ENCODE measurements at places on chromosomes 7 and 10.

DNA sequence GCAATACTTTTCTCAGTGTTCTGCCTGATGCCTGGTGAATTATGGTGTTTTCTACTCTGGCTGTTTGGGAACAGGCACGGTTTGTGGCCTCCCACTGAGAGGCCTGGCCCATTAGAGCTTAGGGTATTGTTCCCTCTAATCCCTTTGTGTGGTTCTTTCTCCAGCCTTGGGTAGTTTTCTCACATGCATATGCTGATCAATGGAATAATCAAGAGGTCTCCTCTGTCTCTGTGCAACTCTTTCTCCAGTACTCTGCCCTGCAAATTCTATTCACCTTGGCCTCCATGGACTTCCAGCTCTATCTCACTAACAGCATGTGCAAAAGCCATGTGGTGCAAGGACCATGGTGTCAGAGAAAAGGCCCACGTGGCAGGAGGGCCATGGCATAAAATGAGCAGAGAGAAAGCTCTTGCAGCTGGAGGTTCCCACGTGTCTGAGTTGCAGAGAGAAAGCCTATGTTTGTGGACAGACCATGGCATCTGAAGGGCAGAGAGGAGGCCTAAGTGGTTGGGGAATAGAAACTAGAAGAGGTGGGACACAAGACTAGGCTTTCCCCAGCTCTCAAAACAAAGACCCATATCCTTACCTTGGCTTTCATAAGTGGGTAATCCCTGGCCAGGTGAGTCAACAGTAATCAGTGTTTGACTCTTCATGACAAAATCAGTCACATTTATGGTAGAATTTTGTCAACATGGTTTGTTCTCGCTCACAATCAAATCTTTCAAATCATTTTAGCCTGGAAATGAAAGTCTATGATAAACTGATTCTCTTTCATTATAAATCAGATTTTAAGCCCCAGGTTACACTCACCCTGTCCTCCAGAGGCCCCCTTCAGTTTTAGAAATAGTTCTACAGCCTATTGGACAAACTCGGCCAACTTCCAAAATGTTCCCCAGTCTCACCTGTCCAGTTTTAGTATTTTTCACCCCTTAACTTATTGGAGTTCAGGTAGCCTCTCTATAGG is 17.3 kb downstream of the OPALIN start:
- no peak for DNase-seq

DNA sequence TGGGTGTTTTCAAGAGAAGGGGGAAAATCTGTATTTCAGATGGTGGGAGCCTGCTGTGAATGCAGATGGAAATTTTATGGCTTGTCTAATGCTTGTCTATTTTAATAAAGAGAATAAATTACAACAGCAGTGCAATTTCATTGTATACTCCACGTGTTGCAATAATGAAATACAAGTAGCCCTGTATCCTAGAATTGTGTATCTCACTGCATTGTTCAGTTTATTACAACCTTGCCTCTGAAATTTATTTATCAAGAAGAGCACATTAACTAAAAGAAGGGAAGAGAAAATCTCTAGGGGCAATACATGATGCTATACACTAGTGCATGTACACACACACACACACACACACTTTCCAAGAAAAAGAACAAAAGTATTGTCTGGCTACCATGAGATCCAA is 21.8 kb downstream of the ANK3 start:
- no peak for DNase-seq

GRCh38 chr10:81600185-81600584 is 274.8 kb upstream of the NRG3 start:
- DNase-seq: no peak

DNA sequence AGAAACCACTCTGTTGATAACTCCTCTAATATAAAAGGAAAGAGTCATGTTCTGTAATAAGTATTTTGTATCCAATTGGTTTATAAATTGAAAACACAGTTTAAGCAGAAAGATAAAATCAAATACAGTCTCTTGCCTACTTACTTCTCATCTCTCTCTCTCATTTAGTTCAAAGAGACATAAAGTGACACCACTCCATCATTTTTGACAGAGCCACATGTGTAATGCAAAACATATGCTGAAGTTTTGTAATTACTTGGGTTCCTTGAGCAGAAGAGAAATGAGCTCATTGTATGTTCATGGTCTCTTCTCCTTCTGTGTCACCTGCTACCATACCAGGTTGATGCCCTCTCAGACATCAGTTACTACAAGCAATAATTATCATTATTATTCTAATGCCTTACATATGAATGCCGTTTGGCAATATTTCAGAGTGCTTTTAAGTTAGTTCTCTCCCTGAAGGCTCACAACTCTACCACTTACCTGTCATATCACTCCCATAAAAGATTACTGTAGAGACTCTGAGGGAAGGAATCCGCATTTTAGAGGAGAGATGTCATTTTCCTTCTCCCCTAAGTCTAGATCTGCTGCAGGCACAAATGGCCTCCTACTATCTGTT is 59.9 kb upstream of the SKAP2 start:
- no peak for DNase-seq

- DNase-seq: no peak
Observed at GRCh38 chr7:139034855-139035585, 822 bp downstream of the ZC3HAV1L start.
